GM23338 (cell line): ENCODE measurements at places on chromosomes 7 and 10. TPM values are rescaled to one million over a fixed set of nuclear protein-coding genes. Genes with fewer than 3 reads are reported as not detected.

Gene CTTNBP2
- total RNA-seq = 22.7 and 26.8 TPM in 2 replicates

Gene GIMAP1
- total RNA-seq = not detected in 2 replicates

Gene STEAP1B
- 13.9 and 16.5 TPM in 2 replicates for total RNA-seq

Gene WNT8B
- total RNA-seq = 1.3 and 1.9 TPM in 2 replicates

Gene HECW1
- 19.2 and 21.8 TPM in 2 replicates for total RNA-seq

Gene ZMIZ2
- total RNA-seq = 30.4 and 46.1 TPM in 2 replicates

GRCh38 chr7:5827755-5828154, 46.3 kb upstream of the RNF216 start:
- peak; percentile 53 for DNase-seq
- no peak overlapping the region for H3K27ac ChIP-seq
- H3K4me3 ChIP-seq = no peak overlapping the region
- H3K4me1 ChIP-seq = peaks cover 5% of the 10 kb centered on the region; the same call in 1 of the 2 replicates
- H3K27me3 ChIP-seq = no peaks in the 10 kb centered on the region

DNA sequence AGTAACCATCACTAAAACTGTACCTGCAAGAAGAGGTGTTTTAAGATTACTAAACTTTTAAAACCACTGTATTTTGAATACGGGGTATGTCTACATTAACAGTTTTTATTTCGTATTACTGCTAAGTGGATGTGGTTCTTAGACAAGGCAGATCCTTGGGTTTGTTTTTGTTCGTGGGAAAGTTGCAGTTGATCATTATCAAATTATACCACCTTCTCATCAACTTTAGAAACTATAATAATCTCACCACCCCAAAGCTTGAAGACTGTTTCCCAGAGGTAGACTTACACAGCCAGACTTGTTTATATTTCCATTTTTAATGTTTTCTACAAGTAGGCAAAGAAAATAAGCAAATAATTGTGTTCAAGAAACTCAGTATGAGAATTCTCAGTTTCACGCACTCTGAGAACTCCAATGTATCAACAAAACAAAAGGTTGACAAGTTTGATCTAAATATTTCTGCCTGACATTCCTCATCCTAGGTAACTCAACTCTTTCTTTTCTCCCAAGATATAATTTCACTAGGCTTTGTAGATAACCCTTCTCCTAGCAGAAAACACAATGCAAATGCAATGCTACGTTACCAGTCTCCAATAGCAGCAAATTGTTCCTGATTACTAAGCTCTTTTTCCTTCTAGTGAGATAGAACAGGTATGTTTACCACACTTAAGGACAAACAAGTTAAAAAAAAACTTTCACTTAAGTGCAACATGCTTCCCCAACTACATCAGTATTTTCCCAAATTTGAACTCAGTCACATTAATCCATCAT, 36.0 kb downstream of the IGF2BP3 start:
- DNase-seq = no peak
- H3K36me3 ChIP-seq = no peaks in the 10 kb centered on the region
- H3K4me3 ChIP-seq = no peak overlapping the region
- H3K27ac ChIP-seq = peak overlapping the region; percentile 64

GRCh38 chr7:20913853-20914252, 127.2 kb upstream of the SP8 start:
- peaks cover 6% of the 10 kb centered on the region; the same call in 1 of the 2 replicates for H3K4me1 ChIP-seq
- H3K36me3 ChIP-seq = no peaks in the 10 kb centered on the region
- no peak overlapping the region for H3K4me3 ChIP-seq
- DNase-seq = no peak

DNA sequence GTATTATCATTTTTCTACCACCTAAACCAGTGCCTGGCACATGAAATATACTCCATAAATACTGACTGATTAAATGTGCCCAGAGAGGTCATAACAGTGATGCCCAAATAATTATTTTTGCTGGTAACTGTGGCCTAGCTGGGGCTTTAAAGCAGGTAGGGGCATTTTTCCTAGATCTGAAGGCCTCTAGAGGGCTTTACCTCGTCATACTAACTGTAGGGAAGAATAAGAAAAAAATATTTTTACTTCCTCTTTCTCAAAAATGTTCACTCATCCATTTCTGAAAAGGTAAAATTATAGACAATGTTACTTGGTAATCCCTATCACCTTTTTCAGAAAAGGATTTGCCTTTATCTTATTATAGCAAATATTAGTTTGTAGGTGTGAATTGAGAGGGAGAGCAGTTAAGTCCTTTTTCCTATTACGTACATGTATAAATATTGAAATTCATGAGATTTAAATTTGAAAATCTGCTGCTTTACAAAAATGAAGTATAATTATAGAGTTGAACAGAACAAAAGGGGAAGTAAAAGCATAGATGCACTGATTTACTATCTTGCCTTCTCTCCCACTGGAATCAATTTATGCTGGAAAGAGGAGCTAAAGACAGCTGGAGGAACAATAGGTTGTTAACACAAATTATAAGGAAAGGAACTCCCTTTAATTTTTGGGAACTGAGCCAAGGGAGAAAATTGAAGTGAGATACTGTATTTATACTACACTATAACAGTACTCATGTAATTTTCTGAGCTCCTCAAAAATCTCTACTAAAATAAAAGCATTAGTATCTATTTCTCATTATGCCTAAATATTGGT, 71.5 kb upstream of the NOBOX start:
- H3K4me1 ChIP-seq = peaks cover 16% of the 10 kb centered on the region
- H3K27ac ChIP-seq = no peak overlapping the region
- DNase-seq = no peak
- H3K36me3 ChIP-seq = no peaks in the 10 kb centered on the region
- no peak overlapping the region for H3K4me3 ChIP-seq

DNA sequence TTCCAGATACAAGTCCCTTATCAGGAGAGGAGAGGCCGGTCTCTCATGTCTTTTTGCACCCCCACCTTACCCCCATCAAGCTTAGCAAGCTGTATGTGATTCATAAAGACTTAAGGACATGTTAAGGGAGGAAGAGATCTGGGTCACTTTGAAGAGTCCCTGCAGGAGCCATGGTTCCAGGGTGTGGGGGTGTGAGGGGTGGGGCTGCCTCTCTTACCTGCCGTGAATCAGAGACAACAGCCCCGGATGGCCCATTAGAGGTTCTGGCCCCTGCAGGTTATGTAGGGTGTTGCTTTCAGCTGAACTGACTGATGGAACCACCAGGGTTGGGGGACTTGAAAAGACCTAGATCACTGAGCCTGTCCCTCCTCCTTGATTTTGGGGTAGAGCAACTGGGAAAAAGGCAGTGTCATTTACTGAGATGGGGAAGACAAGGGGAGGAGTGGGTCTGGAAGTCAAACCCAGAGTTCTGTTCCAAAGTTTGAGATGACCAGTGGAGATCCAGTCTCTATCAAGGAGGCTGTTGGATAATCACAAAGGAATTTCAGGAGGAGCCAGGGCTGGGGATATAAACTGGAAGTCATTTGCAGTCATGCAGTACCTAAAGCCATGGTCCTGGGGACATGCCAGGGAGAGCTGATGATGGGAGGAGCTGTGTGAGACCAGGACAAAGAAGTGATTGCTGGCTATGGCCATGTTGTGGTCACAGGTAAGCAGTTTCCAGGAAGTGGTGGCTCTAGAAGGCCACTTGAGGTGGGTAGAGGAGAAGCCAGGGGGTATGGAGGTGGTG, 23.1 kb downstream of the ADAMTS14 start:
- no peak for DNase-seq
- peaks cover 9% of the 10 kb centered on the region; the same call in 1 of the 2 replicates for H3K4me1 ChIP-seq
- H3K27me3 ChIP-seq = no peaks in the 10 kb centered on the region
- no peak overlapping the region for H3K27ac ChIP-seq
- H3K4me3 ChIP-seq = no peak overlapping the region

DNA sequence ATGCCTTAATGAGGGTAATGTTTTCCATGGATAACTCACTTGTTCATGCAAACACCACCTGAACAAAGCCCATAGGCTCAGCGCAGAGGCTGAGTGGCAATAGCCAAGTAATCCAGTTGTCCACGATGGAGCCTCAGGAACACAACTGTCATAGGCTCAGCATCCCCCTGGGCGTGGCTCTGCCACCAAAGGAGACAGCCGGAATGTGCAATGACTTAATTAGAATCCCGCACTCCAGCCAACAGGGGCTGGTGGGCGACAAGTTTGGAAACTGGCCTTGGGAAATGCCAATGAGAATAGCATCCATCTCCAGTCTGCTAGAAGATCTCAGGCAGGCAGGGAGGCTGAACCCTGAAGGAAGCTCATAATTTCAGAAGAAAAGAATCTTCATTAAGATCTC, 411.7 kb upstream of the NRP1 start:
- peaks cover 3% of the 10 kb centered on the region; the same call in 1 of the 2 replicates for H3K4me1 ChIP-seq
- DNase-seq = no peak
- H3K4me3 ChIP-seq = no peak overlapping the region
- H3K27ac ChIP-seq = no peak overlapping the region
- H3K27me3 ChIP-seq = no peaks in the 10 kb centered on the region
- no peaks in the 10 kb centered on the region for H3K36me3 ChIP-seq

DNA sequence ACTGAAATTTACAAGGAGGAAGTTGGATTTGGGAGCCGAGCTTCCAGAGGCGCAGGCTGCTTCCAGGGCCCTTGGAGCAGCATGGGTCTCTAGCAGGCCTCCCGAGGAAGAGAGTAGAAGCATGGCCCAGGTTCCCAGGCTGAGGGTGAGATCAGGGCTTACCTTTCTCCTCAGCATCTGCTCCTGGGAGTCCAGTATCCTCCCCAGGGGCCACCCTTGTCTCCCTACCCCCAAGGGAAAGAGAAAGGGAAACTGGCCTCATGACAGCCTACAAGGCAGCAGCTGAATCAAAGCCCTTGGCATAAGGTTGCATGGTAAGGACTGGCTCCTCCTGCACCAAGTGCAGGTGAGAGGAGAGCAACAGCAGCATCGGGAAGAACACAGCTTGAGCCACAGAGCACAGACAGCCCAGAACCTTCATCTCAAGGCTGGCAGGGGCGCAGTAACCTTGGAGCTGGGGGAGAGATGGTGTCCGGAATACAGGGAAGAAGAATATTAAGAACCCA, 114.5 kb downstream of the MARCHF5 start:
- no peak overlapping the region for H3K4me3 ChIP-seq
- peak; percentile 20 for DNase-seq
- H3K27me3 ChIP-seq = no peaks in the 10 kb centered on the region
- peaks cover 9% of the 10 kb centered on the region; the same call in 1 of the 2 replicates for H3K4me1 ChIP-seq
- H3K36me3 ChIP-seq = no peaks in the 10 kb centered on the region

DNA sequence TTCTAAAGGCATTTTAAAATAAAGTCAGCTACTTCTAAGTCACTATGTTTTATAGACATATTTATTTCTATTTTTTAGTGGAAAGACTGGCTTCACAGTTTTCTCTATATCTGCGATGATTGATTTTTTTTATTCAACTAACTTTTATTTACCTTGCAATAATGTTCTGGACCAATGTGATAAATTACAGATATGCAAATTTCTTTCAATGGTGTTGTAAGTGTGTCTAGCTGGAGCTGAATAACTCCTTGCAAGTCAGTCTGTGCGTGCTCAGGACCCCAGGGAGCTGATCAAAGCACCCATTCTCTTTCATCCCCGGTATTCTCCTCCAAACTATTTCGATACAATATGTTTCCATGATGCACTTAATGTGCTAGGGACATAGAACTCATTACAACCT, 9.7 kb downstream of the PTF1A start:
- H3K36me3 ChIP-seq = no peaks in the 10 kb centered on the region
- H3K4me1 ChIP-seq = peaks cover 72% of the 10 kb centered on the region
- no peak overlapping the region for H3K4me3 ChIP-seq
- peaks cover 100% of the 10 kb centered on the region for H3K27me3 ChIP-seq
- no peak for DNase-seq
- H3K27ac ChIP-seq = no peak overlapping the region

DNA sequence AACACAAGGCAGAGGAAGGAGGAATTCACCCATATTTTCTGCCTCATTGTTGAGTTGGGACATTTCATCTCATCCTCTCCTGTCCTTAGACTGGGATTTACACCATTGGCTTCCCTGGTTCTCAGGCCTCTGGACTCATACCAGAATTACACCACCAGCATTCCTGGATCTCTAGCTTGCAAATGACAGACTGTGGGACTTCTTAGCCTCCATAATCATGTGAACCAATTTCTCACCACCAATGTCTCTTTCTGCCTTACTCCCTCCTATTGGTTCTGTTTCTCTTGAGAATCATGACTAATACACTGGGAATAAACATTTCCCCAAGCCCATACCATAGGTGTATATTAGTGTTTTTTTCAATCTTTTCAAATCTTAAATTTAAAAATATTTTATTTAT, 2.9 kb upstream of the ZNF33A start:
- DNase-seq = no peak
- H3K4me3 ChIP-seq = no peak overlapping the region
- H3K36me3 ChIP-seq = no peaks in the 10 kb centered on the region
- peaks cover 7% of the 10 kb centered on the region; the same call in 1 of the 2 replicates for H3K4me1 ChIP-seq
- H3K27me3 ChIP-seq = no peaks in the 10 kb centered on the region

DNA sequence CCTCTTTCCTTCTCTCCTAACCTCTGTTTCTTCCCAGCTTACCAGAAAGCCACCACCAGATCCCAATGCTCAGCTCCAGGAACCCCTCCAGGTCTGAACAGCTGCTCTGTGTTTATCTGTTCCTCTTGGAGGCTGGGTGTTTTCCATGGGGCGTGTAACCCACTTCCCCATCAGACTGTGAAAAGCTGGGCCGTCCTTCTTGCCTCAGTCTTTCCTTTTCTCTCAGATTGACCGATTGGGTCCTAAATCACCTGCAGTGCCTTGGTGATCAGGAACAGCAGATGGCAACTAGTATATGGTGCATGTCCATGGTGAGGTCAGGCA, 4.8 kb downstream of the SH3PXD2A start:
- H3K4me1 ChIP-seq = peaks cover 23% of the 10 kb centered on the region
- no peak for DNase-seq
- peaks cover 24% of the 10 kb centered on the region for H3K27me3 ChIP-seq
- no peak overlapping the region for H3K4me3 ChIP-seq
- H3K36me3 ChIP-seq = no peaks in the 10 kb centered on the region

DNA sequence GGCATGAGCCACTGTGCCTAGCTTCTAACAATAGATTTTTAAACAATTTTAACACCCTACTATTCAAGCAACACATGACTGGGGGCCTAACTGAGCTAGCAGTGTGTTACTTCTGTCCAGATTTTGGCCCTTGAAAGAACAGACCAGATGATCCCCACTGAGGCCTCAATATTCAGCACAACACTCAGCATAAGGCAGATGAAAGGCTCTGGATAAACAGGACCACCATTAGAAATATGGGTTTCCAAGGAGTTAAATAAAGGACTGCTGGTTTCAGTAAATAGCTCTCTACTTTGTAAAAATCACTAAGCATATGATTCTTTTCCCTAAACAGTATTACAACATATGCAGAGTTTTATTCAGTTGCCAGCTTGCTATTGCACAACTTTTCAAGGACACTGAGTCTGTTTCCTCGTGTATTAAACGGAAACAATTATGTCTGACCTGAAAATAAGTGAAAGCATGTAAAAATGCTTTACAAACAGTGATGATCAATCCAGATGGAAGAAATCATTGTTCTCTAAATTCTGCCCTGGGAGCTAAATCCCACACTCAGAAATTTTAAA, 23.8 kb upstream of the FZD1 start:
- no peak overlapping the region for H3K27ac ChIP-seq
- H3K36me3 ChIP-seq = no peaks in the 10 kb centered on the region
- DNase-seq = no peak
- H3K27me3 ChIP-seq = no peaks in the 10 kb centered on the region
- H3K4me1 ChIP-seq = no peaks in the 10 kb centered on the region; the same call in 1 of the 2 replicates

GRCh38 chr10:79344502-79345195, 2.6 kb upstream of the PPIF start:
- H3K4me1 ChIP-seq = peaks cover 7% of the 10 kb centered on the region
- no peak for DNase-seq
- no peak overlapping the region for H3K4me3 ChIP-seq
- H3K36me3 ChIP-seq = no peaks in the 10 kb centered on the region
- no peaks in the 10 kb centered on the region for H3K27me3 ChIP-seq
- no peak overlapping the region for H3K27ac ChIP-seq
